ENCODE measurements at places on chromosomes 3 and 15. TPM values are rescaled to one million over a fixed set of nuclear protein-coding genes. Genes with fewer than 3 reads are reported as not detected.

DNA sequence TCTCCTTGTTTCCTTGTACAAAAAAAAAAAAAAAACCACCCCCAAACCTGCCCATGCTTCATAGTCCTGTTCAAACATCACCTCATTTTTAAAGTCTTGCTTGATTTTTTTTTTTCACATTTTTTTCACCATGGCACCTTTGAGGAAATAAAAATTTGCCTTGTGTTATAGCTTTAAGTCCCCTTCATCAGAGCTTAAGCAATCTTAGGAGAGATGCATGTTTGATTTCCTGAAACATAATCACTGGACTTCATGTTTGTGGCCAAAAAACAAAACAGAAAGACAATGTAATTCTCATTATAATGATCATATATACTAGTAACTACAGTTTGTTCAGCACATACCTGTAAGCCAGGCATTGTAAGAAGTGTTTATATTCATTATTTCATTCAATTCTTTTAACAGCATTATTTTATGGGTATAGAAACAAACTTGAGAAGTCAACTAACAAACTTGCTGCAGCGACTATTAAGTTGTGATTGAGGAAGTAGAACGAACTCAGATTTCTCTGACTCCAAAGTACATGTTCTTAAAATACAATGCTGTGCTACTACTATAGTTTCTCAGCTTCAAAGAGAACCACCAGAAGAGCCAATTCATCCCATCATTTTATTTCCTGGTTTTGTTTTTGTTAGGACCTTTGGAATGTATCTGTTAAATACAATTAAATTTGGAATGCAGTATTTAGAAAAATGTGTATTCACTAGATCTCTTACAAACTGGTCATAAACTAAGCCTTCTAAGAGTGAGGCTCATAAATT is 203.8 kb downstream of the TCF12 start:
- no peak for DNase-seq

GRCh38 chr3:6631376-6631775 is 229.5 kb upstream of the GRM7 start:
- no peak for DNase-seq

GRCh38 chr3:63251499-63251898 is 26.6 kb upstream of the SYNPR start:
- DNase-seq = no peak

DNA sequence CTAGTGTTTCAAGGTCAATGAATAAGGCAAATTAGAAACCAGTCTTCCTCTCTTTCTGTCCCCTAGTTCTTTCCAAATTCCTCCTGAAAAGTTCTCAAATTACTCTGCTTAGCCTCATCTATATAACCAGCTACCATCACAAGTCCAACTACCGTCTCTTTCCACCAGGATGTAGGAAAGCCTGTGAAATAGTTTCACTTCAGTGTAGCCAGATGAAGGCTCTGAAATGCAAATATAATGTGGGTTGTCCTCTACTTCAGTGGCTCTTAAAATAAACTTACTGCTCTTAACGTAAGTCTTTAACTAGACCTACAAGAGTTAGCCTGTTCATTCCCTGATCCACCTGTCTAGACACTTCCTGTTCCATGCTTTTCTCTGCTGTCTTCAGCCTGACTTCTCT is 827.7 kb downstream of the ROBO1 start:
- DNase-seq = no peak

Gene GJD2
- not detected for polyA plus RNA-seq

Gene GNAT1
- polyA plus RNA-seq = not detected

GRCh38 chr3:55692957-55693558 is 206.0 kb upstream of the WNT5A start:
- DNase-seq = no peak

Gene GP5
- 0.72 TPM for polyA plus RNA-seq

DNA sequence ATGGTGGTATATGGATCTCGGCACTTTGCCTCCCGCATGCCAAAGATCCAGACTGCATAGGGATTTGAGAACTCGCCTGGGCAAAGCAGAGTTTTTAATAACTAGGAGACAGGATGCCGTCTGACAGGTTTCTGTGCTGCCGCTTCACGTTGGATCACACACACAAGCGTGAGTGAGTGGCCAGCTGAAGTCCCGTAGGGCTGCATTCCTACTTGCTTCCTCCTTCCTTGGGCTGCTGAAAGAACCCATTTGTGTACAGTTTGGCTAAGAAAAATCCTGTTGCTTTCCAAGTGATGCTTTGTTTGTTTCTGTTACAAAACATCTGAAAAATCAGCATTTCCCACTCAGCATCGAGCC is 604.3 kb upstream of the CFAP20DC start:
- DNase-seq = no peak

- DNase-seq = no peak
These were observed 89.1 kb upstream of the SLC2A2 start for GRCh38 chr3:171115667-171116066.

Gene IL17RE
- polyA plus RNA-seq = 11.5 TPM

Gene CDCP1
- polyA plus RNA-seq = 0.89 TPM

GRCh38 chr3:30974071-30974470 is 79.6 kb upstream of the GADL1 start:
- DNase-seq = no peak

DNA sequence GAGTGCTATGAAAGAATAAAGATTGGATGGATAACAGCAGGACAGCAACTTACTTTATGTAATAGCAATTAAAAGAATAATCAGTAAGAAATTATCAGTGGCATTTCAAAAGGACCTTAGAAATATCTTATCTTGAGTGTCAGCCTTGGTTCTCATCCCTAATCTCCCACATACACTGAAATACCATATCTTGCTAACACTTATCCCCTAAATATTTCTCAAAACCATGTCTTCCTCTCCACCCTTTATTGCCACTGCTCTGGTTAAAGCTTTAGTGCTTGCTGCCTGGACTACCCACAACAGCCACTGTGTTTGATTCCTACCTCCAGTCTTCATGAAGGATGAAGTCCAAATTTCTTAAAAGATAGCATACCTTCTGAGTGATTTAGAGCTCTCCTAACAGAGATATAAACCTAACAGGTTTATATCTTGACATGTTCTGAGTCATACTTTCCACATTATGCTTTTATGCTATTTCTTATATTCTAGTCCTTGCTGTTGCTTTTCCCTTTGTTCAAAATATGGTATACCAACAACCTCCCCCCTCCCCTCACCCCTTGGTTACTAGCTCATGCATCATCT is 202.8 kb downstream of the RSRC1 start:
- no peak for DNase-seq

DNA sequence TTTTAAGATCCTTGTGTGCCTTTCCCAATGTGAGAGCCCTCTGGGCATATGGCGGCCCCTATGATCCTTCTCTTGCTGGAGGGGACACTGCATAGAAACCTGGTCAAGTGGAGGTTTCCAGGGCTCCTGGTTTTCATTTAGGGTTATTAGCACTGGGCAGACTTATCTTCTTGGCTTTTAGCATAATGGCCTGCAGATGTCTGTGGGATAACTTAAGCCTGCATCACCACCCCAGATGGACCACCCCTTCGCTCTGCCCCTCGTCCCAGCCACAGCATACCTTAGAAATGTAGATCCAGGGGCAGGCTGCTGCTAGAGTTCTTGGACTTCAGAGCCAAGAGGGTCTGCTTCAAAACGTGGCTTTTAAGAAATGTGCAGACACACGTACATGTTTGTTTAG is 340.3 kb upstream of the CTDSPL start:
- DNase-seq = no peak

GRCh38 chr3:31934866-31935265 is 46.2 kb downstream of the OSBPL10 start:
- DNase-seq = no peak

DNA sequence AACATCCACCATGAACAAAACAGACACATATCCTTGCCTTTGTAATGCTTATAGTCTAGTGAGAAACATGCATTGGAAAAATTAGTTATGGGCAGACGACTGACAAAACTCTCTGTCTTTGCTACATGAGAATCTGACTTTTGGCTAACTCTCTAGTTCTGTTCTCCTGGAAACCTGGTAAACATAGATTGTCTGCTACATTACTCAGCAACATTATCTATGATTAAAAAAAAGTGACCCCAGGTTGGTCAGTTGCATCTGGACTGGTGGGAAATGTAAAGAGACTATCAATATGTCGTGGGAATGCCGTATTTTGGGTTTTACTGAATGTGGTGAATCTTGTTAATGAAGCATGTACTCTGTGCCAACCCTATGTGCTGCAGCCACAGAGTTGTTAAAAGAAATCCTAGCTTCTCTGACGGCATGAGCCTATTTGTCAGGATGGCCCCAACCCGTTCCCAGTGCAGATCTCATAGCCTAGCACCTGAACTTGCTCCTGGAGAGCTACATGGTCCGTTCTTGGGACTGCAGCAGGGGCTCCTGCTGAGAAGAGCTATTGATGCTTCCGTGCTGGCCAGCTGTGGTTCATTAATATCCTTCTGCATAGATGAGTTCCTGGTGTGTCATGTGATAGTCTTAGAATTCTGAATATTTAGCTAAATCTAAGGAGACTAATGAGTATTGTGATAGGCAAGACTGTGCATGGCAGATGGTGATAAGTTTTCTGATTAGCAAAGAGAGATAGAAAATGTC is 311.7 kb upstream of the ZNF717 start:
- no peak for DNase-seq
